ENCODE measurements at places on chromosomes 16 and 17.

DNA sequence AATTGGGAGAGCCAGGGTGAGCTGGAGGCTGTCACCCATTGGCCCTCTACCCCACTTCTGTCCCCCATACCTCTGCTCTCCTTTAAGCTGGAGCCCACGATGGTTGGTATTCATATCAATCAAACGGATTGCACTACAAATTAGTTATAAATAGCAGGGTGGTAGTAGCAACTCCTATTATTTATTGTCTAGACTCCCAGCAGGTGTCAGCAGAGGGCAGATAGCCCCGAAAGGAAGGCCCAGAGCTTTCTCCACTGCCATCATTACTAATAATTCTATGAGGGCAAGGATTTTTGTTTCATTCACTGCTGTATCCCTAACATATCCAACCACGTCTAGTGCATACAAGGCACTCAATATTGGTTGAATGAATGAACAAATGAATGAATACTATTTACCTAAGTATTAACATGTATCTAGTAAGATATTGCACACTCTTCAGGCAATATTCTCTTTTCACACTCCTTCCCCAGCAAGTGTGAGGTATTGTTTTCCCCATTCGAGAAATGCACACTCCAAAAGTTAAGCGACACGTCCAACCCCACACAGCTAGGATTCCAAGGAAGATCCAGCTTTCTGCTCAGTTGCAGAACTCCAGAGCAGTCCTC lies 6.3 kb downstream of the C17orf50 start:
- DNase-seq: peak; percentile 28

GRCh38 chr17:46765453-46765852 lies 53.0 kb downstream of the WNT3 start:
- no peak for DNase-seq

GRCh38 chr17:69454051-69454450 lies 39.6 kb downstream of the MAP2K6 start:
- DNase-seq: no peak

DNA sequence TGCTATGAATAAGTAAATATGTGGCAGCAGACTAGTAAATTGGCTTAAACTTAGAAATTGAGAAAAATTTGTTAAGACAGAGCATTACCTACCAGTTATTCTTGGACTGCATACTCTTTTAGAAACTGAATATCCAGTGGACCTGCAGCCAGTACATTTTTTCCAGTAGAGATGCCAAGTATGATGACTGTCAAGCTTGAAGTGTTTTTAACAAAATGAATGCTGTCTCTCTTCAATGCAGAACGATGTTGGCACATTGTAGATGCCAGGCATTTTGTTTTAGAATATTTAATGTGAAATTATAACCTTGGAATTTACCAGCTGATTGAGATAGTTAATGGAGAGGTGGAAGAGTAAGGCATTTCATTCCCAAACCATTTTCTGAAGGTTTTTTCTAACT lies 52.5 kb downstream of the NFAT5 start:
- no peak for DNase-seq

DNA sequence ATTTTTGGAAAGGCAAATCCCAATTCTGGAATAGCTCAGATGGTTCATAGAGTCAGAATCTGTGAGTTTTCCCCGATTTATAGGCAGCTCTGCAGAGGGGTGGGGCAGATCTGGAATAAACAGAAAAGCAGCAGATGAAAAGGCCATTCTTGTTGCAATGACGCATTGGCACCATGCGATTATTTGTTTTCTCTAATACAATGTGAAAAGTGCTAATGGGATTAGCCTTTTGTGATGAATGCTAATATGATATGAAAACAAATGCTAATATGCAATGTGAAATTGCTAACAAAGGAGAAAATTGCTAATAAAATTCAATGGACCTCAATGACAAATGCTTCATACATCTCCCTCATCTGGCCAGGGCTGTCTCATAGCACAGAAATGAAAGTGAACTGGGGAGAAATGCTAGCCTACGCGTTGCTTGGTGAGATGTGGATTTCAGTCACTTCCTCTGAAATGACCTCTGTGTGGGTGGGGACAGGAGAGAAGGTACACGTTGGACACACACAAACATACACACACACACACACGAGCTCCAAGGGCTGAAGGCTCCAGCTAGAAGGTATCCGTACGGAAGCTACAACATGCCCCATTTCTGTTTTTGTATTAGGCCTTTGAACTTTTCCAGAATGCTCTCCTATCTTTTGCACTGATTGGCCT lies 394.5 kb downstream of the XYLT1 start:
- DNase-seq: no peak

- DNase-seq: no peak
Observed at GRCh38 chr16:66553223-66553622, 847 bp downstream of the CKLF start.

- DNase-seq: no peak
Observed at GRCh38 chr16:27096375-27096774, 29.6 kb downstream of the C16orf82 start.

- no peak for DNase-seq
Observed at GRCh38 chr17:55322453-55322985, 57.8 kb downstream of the HLF start.

- DNase-seq: no peak
Observed at GRCh38 chr17:82021900-82022309, 773 bp downstream of the CENPX start.

DNA sequence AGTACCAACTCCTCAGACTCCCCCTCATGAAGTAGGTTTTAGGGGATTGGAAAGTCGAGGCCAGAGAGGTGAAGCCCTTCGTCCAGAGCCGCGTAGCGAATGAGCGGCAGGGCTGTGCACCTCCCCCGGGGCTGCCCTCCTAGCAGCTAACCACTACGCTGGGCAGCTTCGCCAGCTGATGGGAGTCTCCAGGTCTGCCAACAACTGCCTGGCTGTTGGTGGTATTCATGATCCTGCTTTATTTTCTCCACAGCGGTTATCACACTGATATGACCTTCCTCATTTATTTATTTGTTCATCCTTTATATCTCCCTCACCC lies 773 bp upstream of the NETO2 start:
- DNase-seq: peak; percentile 60

GRCh38 chr16:86567701-86568581 lies 1.3 kb downstream of the FOXC2 start:
- no peak for DNase-seq

All from DMS79 treated with DMSO at 0.1 percent for 48 hours (cell line).